ENCODE measurements at places on chromosomes 7 and 10. TPM values are rescaled to one million over a fixed set of nuclear protein-coding genes. Genes with fewer than 3 reads are reported as not detected.

The VWDE gene
- 1.6 TPM for total RNA-seq

The PLXDC2 gene
- 49.9 TPM for total RNA-seq

The ASNS gene
- total RNA-seq: 8.1 TPM

The STEAP1B gene
- 3.1 TPM for total RNA-seq

The MSMB gene
- not detected for total RNA-seq

The CXCL12 gene
- 126 TPM for total RNA-seq

The ZNF365 gene
- 0.13 TPM for total RNA-seq

The TDRD1 gene
- 0.13 TPM for total RNA-seq

The FANK1 gene
- total RNA-seq: 0.80 TPM

The CISD1 gene
- total RNA-seq: 32.9 TPM

The EBF3 gene
- total RNA-seq: 33.6 TPM

The MYO1G gene
- 0.58 TPM for total RNA-seq

The SLC13A1 gene
- total RNA-seq: not detected

The PRF1 gene
- 0.53 TPM for total RNA-seq

The FASTK gene
- total RNA-seq: 65.2 TPM

The IDI2 gene
- not detected for total RNA-seq

The PPP1R9A gene
- total RNA-seq: 45.0 TPM

The LRRC18 gene
- total RNA-seq: 0.18 TPM

The PNLIP gene
- total RNA-seq: 0.18 TPM

The MARVELD1 gene
- total RNA-seq: 27.6 TPM

The ACTR3C gene
- total RNA-seq: 1.9 TPM

The SRRM3 gene
- 0.31 TPM for total RNA-seq

The NKX6-2 gene
- total RNA-seq: not detected

The ERVW-1 gene
- total RNA-seq: 0.40 TPM

The CELF2 gene
- 37.2 TPM for total RNA-seq

The GPAM gene
- total RNA-seq: 14.9 TPM

The ASB13 gene
- 8.0 TPM for total RNA-seq

The HOXA13 gene
- total RNA-seq: 0.40 TPM

The CALCR gene
- total RNA-seq: 9.4 TPM

The C10orf67 gene
- total RNA-seq: 0.04 TPM

The ADAM22 gene
- total RNA-seq: 15.3 TPM

The LLCFC1 gene
- total RNA-seq: not detected

The UNCX gene
- total RNA-seq: not detected

The TMEM184A gene
- total RNA-seq: 0.49 TPM
